ENCODE measurements at places on chromosomes 6 and 20.
A peak's percentile ranks its signal among the peaks of the same experiment; 100 is the strongest.

GRCh38 chr6:137570393-137570792 is 76.2 kb upstream of the OLIG3 start:
- DNase-seq: no peak

DNA sequence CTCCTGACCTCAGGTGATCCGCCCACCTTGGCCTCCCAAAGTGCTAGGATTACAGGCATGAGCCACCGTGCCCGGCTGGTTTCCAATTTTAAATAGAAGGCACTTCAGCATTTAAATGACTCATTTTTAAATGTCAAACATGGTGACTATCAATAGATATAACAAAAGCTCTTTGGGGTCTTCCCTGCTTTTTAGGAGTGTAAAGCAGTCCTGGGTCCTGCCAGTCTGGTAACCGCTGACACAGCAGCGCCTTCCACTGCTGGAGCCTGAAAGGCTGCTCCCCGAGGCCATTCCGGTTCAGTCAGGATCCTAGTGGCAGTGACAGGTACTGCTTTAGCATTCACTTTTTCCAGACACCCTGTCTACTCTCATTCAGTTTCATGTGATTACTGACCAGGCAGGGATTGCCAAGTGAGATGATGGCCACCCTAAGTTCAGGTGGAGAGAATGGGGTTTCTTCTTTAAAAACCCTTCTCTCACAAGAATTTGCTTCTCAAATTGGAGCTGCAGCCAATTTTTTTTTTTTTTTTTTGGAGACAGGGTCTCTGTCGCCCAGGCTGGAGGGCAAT is 5.1 kb downstream of the DIDO1 start:
- peak; percentile 76 for DNase-seq

DNA sequence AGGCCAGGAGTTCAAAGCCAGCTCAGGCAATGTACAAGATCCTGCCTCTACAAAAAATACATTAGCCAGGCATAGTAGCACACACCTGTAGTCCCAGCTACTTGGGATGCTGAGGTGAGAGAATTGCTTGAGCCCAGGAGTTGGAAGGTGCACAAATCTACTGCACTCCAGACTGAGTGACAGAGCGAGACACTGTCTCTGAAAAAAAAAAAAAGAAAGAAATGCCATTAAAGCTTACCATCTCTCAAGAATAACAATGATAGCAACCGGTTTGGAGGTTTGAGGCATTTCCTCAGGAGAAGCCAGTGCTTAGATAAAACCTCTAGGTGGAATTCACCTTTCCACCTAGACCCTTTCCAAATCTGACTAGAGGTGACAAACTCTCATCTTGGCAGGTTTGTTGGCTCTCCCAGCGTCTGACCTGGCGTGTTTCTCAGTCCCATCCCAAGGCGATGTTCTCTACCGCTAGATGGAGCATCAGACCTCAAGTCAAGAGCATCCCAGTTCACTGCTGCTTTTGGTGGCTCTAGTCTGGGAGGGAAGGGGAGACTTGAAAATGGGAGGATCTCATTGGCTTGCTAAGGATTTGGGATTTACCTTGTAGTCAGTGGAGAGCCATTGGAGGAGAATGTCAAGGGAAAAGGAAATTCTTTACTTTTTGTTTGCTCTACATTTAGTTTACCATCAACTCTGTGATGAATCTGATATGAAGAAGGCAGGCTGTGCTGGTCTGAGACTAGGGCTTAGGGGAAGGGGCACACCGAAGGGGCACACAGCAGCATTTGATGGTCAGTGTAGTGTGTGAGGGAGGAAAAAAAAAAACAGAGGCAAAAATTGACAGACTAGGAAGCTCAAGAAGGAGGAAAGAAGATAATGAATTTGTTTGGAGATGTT is 67.9 kb downstream of the NCOA7 start:
- no peak for DNase-seq

- DNase-seq: no peak
Measured at GRCh38 chr6:26280407-26280806, 84.6 kb upstream of the BTN3A2 start.

DNA sequence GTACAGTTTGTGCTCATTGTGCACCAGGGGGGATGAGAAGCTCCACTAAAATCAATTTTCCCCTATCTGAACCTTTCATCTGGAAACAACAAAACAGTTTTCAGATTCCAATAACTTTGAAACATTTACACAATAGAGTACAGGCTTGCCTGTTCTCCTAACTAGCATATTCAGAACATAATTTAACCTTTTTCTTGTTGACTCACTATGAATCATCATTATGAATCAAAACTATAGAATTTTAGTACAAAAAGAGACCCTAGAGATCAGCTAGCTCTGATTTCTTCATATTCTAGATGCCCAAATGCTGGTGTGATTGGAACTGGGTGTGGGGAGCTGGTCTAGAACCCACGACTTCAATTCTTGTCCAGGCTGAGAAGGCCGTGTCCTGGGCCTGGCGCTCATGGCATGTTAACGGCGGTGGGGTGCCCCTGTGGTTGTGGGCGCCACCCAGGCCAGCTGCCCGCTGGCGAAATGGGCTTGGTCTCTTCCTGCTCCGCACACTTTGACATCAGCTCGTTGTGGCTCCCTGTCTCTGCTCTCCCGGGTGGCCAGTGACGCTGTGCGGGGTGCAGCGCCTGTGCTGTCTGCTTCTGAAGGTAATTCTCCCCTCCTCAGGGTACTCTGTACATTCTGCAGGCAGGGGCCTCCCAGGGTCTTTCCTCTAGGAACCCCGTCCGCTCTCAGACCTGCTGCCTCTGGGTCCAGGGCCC is 29.9 kb upstream of the AGPAT4 start:
- DNase-seq: no peak

GRCh38 chr6:1609041-1609647 is 571 bp upstream of the FOXC1 start:
- no peak for DNase-seq

DNA sequence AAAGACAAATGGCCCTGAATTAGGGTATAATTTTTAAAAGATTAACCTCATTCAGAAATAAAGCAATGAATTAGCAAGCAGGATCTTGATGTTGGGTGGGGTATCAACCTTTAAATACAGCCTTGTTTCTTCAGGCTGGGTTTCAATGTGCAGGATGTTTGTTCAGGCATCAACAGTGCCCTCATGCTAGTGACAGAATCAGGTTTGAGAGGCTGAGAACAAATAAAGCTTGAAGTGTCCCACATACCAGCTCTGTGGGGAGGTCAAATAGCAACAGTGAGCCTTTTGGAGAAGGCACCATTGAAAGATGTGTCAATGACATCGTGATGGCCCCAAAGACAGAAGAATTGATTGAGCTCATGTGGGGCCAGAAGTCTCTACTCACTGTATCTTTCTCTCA is 68.2 kb downstream of the MTFR2 start:
- DNase-seq: no peak

- no peak for DNase-seq
Measured at GRCh38 chr6:138155443-138155842, 6.3 kb upstream of the ARFGEF3 start.

DNA sequence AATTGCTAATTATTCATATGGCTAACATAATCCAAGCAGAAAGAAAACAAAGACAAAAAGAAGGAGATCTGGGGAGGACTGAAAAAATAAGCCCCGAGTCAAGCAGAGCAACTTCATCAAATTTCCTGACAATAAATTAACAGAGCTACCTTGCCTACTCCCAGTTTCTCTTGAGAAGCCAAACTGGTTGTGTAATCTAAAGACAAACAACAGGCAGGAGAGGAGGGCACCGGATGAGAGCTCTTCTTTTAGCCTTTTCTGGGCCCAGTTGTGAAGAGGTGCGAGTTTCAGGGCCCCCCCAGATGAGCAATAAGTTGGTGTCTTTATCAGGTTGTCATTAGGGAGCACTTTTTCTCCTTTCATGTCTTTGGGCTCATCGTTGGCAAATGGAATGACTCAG is 197.1 kb upstream of the PCSK2 start:
- DNase-seq: no peak

DNA sequence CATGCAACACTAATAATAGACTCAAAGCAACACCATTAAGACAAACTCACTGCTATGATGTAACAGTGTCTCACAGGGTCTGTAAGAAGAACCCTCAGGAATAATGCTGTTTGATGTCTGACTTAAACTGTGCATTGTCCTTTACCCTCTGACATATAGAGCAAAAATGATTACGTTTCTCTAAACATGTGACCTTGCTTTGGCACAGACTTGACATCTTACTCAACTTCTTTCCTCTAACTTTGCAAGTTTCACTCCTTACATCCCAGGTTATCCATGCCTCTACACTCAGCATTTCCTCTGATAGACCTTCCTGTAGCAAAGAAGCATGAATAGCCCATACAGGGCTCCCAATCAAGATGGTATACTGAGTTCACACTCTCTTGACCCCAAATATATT is 252.7 kb downstream of the UST start:
- no peak for DNase-seq

- no peak for DNase-seq
Measured at GRCh38 chr6:74768120-74768519, 437.7 kb downstream of the COL12A1 start.

GRCh38 chr6:46137387-46137786 is 7.6 kb downstream of the ENPP4 start:
- DNase-seq: no peak

- no peak for DNase-seq
Measured at GRCh38 chr20:2172305-2173175, 70.9 kb downstream of the STK35 start.

Measured in RWPE2 (cell line).